ENCODE measurements at places on chromosomes 1 and 21.

GRCh38 chr21:14595449-14595848 is 49.3 kb upstream of the SAMSN1 start:
- DNase-seq = no peak

GRCh38 chr21:14523234-14523633 is 22.9 kb downstream of the SAMSN1 start:
- no peak for DNase-seq

DNA sequence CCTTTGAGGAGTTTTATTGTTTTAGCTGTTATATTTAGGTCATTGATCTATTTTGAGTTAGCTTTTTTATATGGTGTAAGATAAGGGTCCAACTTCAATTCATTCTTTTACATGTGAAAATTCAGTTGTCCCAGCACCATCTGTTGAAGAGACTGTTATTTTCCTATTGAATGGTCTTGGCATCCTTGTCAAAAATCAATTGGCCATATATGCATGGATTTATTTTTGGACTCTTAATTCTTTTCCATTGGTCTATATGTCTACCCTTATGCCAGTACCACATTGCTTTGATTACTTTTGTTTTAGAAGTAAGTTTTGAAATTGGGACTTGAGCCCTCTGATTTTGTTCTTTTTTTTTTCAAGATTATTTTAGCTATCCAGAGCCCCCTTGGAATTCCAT is 35.8 kb upstream of the HUNK start:
- no peak for DNase-seq

DNA sequence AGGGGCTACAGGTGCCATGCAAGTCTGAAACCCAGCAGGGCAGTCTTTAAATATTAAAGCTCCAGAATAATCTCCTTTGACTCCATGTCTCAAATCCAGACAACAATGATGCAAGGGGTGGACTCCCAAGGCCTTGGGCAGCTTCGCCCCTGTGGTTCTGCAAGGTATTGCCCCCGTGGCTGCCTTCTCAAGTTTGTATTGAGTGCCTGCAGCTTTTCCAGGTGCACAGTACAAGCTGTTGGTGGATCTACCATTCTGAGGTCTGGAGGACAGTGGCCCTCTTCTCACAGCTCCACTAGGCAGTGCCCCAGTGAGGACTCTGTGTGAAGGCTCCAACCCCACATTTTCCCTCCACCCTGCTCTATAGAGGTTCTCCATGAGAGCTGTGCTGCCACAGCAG is 3.7 kb upstream of the MROH9 start:
- no peak for DNase-seq

DNA sequence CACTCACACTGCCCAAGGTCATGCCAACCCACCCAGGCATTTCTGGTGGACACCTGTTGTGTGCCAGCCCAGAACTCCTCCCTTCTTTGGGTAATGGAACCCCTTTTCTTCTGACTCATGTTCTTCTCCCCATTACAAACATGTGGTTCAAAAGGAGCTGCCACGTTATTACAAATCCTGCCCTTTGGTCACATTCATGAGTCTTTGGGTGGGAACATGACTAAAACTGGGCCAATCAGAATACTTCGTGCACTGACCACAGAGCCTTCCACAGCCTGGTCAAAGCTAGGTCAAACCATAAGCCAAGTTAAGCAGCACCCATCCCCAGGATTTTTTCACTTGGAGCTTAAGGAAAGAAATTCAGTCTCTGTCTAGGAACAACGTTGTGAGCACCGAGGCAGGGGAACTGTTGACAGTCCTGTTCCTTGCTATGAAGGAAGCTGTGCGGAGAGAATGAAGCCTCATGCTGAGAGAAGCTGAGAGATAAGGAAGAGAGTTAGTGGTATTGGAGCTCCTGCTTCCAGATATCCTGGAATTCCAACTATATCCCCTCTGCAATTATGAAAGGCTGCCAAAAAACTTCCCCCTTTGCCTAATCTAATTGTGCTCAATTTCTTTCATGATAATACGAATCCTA is 46.8 kb upstream of the DIPK1A start:
- DNase-seq = no peak

GRCh38 chr1:60886793-60887331 is 195.5 kb upstream of the NFIA start:
- no peak for DNase-seq

- DNase-seq = no peak
Observed at GRCh38 chr1:118291661-118292060, 106.6 kb upstream of the SPAG17 start.

GRCh38 chr1:47527653-47528272 is 89.9 kb downstream of the FOXD2 start:
- DNase-seq = no peak

DNA sequence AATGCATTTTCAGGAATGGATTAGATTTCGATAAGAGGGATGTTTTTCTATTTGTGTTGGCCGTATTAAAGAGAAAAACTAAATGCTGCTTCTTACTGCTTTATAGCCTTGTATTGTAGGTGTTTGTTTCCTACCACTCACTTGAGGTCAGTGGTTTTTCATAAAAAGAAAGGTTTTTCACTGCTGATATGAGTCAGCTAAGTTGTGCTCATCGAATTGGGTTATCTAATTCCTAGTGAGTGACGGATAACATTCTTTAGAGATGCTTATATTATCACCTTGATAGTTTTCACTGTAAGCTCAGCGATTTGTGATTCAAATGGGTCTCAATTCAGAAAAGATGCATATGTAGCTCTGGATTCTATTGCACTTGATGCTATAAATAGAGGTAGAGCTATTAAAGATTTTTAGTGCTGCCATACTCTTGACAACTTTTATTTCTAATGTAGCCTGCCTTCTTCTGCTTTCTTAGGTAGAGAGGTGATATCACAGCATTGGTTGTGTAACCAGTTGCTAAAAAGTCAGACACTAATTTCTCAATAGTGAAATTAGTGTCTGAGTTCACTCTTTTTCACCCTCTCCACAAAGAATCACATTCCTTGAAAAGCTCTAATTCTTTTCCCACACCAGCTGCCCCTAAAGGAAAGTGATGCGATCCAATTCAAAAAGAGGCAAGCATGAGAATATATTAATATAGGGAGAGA is 180.0 kb downstream of the RASAL2 start:
- no peak for DNase-seq

- DNase-seq = no peak
Observed at GRCh38 chr21:34345091-34345871, 18.5 kb upstream of the KCNE2 start.

DNA sequence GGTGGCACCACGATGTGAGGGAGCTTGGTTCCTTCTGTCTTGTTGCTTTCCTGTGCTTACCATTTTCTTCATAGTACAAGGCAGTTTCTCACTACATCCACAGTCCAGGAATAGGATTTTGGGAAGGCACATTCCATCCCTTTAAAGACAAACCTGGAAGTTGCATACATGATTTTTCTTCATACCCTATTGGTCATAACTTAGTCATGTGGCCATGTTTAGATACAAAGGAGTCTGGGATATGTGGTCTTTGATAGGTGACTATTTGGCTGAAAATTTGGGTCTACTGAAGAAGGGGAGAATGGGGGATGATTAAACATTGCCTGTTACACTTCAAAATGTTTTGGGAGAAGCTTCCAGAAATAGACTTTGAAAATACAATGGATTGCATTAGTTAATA is 7.0 kb downstream of the DYRK1A start:
- no peak for DNase-seq

GRCh38 chr1:112636597-112637253 is 17.1 kb downstream of the CAPZA1 start:
- no peak for DNase-seq

- DNase-seq = no peak
Observed at GRCh38 chr1:241895013-241895412, 47.0 kb downstream of the EXO1 start.

GRCh38 chr1:182652933-182653332 is 31.5 kb downstream of the RGS8 start:
- no peak for DNase-seq

DNA sequence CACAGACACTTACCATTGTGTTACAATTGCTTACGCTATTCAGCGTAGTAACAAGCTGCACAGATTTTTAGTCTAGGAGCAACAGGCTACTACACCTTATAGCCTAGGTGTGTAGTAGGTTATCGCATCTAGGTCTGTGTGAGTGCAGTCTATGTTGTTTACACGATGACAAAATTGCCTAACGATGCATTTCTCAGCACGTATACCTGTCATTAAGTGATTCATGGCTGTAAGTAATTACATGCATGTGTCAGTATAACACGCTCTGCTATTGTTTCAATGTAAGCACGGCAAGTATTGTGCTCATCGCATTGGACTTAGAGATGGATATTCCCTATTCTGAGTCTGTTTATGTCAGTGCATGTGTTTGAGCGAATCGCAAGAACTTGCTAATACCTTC is 15.7 kb upstream of the ZBTB18 start:
- DNase-seq = no peak

GRCh38 chr1:211742272-211742671 is 66.9 kb upstream of the NEK2 start:
- no peak for DNase-seq

DNA sequence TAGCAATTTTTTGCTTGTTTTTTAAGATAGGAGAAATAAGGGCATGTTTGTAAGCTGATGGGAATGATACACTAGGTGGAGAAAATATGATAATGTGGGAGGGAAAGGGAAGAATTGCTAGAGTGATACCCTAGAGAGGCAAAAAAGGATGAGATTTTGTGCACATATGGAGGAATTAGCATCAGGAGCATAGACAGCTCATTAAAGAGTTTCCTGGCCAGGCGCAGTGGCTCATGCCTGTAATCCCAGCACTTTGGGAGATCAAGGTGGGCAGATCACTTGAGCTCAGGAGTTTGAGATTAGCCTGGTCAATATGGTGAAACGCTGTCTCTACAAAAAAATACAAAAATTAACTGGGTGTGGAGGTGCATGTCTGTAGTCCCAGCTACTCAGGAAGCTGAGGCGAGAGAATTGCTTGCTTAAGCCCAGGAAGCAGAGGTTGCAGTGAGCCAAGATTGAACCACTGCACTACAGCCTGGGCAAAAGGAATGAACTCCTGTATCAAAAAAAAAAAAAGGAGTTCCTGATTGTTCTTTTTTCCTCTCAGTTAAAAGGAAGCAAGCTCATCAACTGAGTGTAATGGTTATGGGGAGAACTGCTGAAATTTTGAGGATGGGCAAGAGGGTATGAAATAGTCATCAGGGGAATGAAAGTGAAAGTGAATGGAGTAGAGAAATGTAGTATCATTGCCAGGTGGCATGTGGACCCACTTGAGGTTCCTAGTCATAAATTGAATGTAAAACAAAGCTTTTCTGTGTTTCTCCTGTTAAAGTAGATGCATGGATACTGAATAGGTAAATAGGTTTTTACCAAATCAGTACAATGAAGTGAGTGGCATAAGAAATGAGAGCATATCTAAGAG is 35.5 kb downstream of the SH3GLB1 start:
- DNase-seq = no peak

GRCh38 chr1:58104960-58105359 is 441.6 kb downstream of the OMA1 start:
- DNase-seq = no peak

GRCh38 chr1:229035748-229036082 is 235.2 kb upstream of the RAB4A start:
- DNase-seq = no peak

DNA sequence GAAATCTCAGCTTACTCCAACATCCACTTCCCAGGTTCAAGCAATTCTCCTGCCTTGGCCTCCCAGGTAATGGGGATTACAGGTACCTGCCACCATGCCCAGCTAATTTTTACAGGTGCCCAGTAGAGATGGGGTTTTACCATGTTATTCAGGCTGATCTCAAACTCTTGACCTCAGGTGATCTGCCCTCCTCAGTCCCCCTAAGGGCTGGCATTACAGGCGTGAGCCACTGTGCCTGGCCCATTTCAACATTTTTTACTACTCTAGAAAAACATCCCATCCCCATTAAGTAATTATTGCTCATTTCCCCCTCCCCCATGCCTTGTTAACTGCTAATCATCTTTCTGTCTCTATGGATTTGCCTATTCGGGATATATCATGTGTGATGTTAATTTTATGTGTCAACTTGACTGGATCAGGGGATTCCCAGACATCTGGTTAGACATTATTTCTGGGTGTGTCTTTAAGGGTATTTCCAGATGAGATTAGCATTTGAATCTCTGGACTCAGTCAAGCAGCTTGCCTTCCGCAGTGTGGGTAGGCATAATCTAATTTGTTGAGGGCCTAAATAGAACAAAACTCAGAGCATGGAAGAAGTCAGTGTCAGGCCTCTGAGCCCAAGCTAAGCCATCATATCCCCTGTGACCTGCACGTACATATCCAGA is 33.0 kb upstream of the ZBTB8B start:
- DNase-seq = no peak

- peak; percentile 60 for DNase-seq
Observed at GRCh38 chr1:219582296-219582695, 30.6 kb downstream of the ZC3H11B start.

GRCh38 chr1:147586414-147586813 is 45.1 kb downstream of the BCL9 start:
- DNase-seq = no peak

DNA sequence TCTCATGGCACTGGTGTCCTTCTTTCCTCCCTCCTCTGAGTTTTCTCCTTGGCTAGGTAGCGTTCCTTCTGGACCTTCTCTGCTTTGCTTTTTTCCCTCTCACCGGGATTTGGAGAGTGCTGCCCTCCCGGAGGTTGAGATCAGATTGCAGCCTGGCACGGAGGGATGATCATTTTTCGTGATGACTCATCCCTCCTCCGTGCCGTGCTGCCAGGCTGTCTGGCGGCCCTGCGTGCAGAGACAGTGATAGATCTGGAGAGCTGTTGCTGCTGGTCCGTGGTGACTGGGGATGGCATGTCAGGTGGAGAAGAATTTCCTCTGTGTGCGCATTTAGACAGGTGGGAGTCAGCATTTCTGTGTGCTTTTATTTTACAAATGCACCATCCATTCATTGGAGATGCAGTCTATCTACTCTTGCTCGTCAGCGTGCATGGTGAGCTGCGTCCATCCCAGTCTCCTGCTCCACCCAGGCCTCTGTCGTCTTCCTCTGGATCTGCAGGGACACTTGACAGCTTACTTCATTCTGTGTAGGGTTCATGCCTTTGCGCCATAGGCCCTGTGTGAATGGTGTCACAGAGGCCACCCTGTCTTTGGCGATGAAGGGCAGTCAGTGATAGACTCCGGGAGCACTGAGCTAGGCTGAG is 104.4 kb downstream of the PCBP3 start:
- DNase-seq = no peak
